ENCODE measurements at places on chromosomes 2 and 18.

- DNase-seq, result no peak
Observed at GRCh38 chr2:109711230-109712122, 82.6 kb upstream of the RGPD5 start.

DNA sequence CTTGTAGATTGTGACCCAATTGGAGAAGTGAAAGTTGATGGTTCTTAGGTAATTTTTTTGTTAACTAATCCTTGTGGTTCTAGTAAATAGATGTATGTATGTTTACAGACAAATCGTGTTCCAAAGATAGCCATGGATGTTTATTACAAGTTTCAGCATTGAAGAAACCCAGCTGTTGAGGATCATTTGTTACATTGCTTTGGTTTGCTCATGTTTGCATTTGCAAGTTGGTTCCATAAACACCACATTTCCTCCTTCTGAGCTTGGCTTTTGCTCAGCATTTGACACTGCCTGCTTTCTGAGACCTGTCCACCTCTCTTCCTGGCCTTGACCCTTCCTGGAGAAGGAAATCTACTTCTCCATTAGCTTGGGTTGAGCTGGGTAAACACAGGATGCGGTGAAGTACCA, 1.8 kb upstream of the CCDC68 start:
- DNase-seq, result no peak

DNA sequence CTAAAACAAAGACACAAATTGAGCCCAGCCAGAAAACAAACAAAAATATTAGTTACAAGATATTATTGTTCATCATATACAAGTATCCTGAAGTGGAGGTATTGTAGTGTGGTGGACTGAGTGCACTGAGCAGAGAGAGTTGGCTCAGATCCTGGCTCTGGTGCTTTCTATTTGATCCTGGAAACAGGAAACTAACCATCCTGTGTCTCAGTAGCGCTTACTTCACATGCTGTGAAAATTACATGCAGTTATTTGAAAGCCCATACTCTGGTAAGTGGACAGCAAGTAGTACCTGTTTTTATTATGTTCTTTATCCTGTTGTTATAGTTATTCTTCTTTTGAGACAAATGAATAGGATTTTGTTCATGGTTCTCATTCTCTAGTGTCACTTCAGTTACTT, 84.3 kb upstream of the CRIM1 start:
- DNase-seq, result no peak

- DNase-seq, result no peak
Observed at GRCh38 chr2:55883829-55884228, 39.8 kb downstream of the EFEMP1 start.

GRCh38 chr2:233356546-233357308, 2.4 kb downstream of the DGKD start:
- DNase-seq, result no peak

DNA sequence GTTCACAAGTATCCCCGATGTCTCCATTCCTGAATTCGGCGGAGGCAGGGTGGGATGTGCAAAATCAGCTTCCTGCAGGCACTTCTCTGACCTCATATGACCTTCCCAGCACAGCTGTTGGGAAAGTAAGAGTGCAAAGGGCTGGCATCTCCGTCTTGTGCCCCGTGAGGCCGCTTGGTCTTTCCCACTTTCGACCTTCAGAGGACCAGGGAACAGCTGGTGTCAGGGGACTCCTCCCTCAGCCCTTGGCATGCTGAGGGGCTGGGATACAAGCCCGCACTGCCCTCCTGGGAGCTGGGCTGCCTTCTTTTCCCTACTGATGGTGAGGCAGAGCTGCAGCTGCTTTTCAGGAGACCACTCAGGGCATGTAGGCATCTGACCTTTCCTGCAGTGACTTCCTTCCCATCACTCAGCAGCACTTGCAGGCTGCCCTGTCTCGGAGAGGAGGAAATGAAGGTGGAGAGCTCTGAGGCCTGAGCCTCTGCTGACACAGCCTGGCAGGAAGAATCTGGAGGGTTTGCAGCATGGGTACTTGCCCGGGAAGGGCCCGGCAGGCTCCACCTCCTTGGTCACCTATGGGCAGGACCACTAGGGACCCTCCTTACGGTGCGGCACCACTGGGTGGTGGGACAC, 277.2 kb upstream of the HS6ST1 start:
- DNase-seq, result no peak

GRCh38 chr2:105766300-105766866, 21.7 kb downstream of the NCK2 start:
- DNase-seq, result no peak

GRCh38 chr2:144836635-144837350, 316.9 kb upstream of the ZEB2 start:
- DNase-seq, result no peak

DNA sequence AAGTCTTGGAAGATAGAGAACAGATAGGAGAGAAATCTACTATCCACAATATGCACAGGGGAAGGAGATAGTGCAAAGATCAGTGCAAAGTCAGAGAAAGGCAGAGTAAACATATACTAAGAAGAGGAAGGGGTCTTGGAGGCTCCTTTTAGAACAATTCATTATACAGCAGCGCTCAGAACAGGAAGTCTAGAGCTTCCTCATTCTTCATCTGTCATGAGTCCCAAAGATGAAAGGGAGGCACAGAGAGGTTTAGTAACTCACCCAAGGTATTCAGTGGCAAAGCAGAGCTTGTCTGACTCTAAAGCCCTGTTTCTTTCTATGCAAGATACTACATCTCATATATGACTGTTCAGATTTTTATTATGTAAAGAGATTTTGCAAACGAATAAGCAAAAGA, 1.4 kb downstream of the SP110 start:
- no peak for DNase-seq

DNA sequence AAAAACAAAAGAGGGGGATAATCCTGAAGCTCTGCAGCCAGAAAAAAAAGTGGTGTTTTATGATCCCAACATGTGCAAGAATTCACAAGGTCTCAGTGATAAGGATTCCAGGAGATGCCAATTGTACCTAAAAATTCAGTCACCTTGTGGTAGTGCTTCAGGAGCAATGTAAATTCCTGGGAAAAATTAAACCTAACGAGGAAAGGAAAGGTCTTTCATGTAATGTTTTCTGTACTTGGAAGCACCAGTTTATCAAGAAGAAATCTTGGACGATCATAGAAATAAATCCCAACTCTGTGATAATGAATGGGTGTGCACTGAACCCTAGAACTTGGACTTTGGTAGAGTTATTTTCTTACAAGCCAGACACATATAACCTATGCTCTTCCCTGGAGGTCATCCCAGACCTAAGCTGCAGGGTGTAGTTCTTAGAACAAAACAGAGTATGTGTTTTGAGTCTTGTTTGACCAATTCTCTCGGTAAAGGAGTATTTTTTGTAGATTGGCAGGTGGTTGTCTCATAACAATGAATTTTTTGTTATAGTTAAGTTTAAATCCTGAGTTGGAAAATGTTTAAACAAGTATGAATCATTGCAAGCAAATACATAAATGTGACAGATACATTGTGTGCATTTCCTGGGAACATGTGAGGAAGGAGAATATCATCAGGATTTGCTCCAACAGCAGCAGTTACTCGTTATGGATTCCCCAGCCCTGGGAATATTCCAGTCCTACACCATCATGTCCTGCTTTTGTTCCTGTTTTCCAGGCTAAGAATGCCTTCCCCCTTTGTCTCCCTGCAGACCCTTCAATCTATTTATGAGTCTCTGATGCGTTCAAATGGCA, 224.6 kb downstream of the NAPG start:
- no peak for DNase-seq

GRCh38 chr2:135743860-135744259, 2.2 kb downstream of the UBXN4 start:
- DNase-seq, result no peak

DNA sequence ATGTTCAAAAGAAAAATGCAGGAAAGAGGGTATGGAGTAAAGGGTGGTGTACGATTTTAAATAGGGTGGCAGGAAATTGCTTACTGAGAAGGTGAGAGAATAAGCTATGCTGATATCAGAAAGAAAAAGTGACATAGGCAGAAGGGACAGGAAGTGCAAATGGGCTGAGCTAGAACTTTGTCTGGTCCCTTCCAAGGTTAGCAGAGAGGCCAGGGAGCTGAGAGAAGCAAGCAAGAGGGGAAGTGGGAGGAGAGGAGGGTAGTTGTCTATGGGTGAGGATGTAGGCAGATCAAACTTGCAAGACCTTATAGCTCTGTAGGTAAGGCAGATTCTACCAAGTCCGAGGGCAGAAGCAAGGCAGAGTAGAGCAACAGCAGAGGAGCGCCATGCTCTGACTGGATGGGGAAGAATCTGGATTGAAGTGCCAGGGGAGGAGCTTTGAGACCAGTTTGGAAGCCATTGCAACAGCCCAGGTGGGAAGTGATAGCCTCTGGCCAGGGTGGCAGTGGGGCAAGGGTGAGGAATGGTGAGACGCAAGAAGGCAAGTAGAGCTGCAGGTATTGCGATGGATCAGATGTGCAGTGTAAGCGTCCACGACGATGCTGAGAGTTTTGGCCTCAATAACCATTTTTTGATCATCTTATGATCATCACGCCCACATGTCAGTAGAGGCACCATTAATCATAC, 134.4 kb upstream of the APCDD1 start:
- DNase-seq, result no peak

DNA sequence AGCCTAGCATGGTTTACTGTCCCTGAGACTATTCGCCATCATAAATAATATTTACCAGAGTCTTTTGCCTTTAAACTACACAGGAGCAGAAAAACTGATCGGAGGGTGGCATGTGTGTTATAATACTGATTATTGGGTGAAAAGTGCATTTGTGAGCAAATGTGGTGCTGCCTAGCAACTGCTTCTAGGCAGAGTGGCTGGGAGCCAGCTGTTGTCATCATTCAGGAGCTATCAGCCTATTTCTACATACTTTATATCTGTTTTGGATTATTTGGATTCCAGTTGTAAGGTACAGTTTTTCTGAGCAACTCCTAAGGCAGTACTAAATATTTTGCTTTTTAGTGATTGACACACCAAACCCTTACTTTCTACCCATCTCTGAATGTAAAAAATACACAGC, 75.0 kb upstream of the MSTN start:
- DNase-seq, result no peak

DNA sequence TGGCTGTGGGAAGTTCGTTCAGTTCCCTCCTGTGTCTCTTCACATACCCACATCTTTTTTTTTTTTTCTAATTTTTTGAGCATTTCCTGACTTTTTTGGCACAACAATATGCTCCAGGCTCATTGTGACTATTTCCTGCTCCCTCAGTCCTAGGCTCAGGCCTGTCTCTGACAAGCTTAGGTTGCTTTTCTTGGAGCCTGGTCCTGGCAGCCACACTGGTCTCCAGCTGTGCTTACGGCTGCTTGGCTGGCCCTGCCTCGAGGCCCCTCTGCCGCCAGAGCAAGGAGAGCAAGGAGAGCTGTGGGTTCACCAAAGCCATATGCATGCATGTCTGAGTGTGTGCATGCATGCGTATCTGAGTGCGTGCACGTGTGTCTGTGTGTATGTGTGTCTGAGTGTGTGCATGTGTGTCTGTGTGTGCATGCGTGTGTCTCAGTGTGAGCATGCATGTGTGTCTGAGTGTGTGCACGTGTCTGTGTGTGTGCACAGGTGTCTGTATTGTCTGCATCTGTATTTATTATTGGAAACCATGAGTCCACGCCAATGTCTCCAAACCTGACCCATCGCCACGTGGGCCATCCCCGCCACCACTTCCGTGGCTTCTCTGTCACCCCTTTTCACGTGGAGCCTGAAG, 766.1 kb upstream of the SALL3 start:
- no peak for DNase-seq

GRCh38 chr2:160111951-160112798, 49.8 kb upstream of the PLA2R1 start:
- DNase-seq, result no peak

DNA sequence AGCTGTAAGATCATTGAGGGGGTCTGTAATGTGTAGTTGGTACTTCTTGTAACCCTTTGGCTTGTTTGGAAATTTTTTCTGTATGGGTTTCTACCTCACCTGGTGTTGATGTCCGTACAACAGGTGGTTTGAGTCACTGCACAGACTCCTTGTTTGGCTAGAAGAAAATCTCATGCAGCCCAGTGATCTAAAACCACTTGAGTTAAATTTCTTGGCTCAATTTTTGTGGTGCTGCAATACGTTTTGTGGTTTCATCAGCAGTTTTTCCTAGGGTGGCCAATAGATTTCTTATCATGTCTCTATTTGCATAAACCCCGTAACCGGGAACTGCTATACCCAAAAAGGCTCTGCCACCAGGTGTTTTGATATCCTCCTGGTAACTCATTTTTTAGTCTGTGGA, 43.4 kb downstream of the CERS6 start:
- DNase-seq, result no peak

GRCh38 chr2:82333697-82334096, 2029.1 kb upstream of the LRRTM1 start:
- DNase-seq, result no peak

DNA sequence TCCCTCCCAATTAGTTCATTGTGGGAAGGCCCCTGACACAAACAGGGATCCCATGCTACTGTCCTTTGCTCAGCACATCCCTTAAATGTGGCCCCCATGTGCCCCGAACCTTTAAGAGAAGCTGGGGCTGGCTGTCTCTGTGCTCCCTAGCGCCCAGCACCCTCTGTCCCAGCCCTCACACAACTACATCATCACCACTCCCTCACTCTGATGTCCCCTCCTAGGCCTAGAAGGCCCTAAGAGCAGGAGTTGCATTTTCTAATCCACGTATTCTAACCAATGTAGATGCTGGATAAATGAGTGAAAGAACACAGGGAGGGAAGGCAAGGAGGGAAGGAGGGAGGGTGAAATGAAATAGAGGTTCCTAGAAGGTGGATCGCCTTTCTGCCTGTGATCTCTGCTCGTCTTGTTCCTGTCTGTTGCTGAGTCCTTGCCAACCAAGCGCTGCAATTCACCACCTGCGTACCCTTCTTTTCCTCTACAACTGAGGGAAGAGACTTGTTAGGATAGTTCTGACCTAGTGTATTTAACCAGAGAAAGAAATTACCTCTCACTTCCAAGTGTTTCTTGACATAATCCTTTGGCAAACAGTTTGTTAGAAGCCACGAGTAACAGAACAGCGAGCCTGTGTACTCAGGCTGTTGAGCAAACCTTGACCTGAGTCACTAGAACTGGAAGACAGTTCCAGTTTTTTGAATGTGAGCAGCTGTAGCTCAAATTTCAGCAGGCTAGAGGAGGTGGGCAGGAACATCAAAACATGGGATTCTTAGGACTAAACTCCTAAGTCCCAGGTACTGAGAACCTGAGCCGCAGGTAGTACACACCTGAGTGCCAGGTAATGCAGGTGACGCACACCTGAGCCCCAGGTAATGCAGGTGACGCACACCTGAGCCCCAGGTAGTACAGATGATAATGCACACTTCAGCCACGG, 181.5 kb upstream of the ID2 start:
- DNase-seq, result no peak

GRCh38 chr2:67522148-67522547, 125.0 kb downstream of the ETAA1 start:
- no peak for DNase-seq

GRCh38 chr2:187499941-187500532, 52.0 kb upstream of the CALCRL start:
- peak; percentile 28 for DNase-seq

- no peak for DNase-seq
Observed at GRCh38 chr18:28404694-28405093, 227.8 kb upstream of the CDH2 start.

- no peak for DNase-seq
Observed at GRCh38 chr2:12120281-12121150, 374.1 kb downstream of the LPIN1 start.

GRCh38 chr2:18896125-18896764, 306.9 kb upstream of the NT5C1B start:
- DNase-seq, result no peak

Measured in mammary epithelial cell (primary cell).